ENCODE measurements at places on chromosomes 3 and 15.
A peak's percentile ranks its signal among the peaks of the same experiment; 100 is the strongest.

GRCh38 chr3:147934451-147935180 lies 525.5 kb downstream of the ZIC1 start:
- DNase-seq = no peak

DNA sequence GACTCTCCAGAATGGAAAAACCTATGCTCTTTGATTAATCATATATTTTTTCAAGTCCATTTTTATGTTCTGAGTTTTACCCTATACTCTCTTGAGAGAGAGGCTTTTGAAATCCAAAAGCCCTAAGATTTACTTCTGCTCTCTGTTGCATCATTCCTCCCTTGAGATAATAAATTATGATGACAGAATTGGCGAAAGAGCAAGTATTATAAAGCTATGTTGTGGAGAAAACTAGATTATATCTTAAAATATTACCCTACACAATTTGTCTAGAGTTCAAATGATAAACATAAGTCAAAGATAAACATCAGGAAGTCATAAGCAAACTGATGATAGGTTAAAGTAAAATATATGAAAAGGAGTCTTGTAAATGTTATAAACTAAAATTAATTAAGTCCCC lies 293.4 kb upstream of the MME start:
- DNase-seq = no peak

- no peak for DNase-seq
Measured at GRCh38 chr3:98945101-98945524, 43.6 kb upstream of the DCBLD2 start.

- DNase-seq = no peak
Measured at GRCh38 chr3:151152455-151153079, 50.4 kb downstream of the GPR171 start.

DNA sequence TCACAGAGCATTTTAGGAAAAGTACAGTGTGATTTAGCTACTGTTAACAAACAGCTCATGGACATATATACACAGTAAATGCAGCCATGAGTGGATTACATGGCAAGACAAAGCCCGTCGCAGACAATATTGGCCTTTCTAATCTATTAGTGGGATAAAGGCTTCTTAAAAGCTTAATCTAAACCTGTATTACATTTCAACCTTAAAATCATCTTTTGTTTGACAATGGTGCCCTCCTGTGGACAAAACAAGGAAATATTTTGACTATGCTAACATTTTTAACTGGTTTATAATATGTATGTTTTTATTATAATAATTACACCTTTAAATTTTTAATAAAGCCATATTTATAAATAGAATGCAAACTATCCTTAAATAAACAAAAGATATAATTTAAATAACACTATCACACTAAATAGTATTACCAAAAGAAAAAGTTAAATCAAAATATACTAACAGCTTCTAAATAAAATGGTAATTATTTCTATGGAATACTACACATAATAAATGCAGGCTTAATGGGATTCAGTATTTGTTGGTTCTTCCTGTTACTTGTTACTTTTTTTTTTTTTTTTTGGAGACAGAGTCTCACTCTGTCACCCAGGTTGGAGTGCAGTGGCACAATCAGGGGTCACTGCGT lies 38.6 kb downstream of the TAFA4 start:
- peak; percentile 22 for DNase-seq

GRCh38 chr3:122969585-122970469 lies 57.7 kb downstream of the SEMA5B start:
- no peak for DNase-seq

- DNase-seq = no peak
Measured at GRCh38 chr15:19956124-19956796, 585.3 kb downstream of the GOLGA6L6 start.

- DNase-seq = no peak
Measured at GRCh38 chr3:142269767-142270166, 44.4 kb upstream of the GK5 start.

- peak; percentile 90 for DNase-seq
Measured at GRCh38 chr3:150787741-150788370, 24.9 kb upstream of the SIAH2 start.

DNA sequence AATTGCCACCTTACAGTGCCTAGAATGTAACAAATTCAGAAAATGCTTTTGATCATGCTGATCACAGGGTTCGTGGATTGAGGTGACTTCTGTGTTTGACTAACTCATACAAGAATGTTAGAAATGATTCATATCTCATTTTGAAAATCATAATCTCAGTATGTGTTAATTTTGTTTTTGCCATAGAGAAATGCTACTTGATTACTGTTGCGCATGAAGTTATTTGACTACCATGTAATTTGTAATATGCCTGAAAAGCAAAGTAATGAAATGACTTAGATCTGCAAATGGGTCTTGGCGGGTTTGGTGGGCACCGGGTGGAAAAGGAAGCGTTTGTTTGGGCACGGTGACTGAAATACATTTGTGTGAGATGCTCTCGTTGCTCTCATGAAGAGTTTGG lies 173.6 kb upstream of the BHLHE40 start:
- no peak for DNase-seq

GRCh38 chr15:101043911-101044624 lies 124.9 kb downstream of the LRRK1 start:
- peak; percentile 9 for DNase-seq

GRCh38 chr15:48242535-48242934 lies 36.4 kb downstream of the SLC12A1 start:
- DNase-seq = no peak

- DNase-seq = no peak
Measured at GRCh38 chr3:129518581-129518980, 9.9 kb upstream of the RHO start.

DNA sequence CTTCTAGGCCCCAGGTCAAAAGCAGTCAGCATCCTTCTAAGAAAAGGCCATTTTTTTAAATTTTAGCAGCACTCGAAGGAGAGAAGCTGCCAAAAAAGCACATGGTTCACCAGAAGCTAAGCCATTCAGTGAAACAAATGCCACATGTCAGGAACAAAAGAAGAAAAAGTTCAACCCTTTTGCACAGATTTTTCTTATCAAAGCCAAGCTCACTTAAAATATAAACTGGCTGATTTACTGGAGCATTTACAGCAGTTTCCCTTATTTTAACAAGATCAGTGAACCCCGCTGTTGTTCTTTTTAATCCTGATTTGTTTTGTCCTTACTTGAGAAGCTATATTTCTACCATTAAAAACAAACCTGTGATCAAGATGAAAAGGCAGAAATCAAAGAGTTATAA lies 46.5 kb upstream of the SYNPR start:
- no peak for DNase-seq

- no peak for DNase-seq
Measured at GRCh38 chr3:17292556-17292955, 407.8 kb downstream of the PLCL2 start.

GRCh38 chr15:77584201-77584600 lies 48.5 kb downstream of the LINGO1 start:
- DNase-seq = no peak

- no peak for DNase-seq
Measured at GRCh38 chr3:180782195-180782984, 103.1 kb upstream of the CCDC39 start.

DNA sequence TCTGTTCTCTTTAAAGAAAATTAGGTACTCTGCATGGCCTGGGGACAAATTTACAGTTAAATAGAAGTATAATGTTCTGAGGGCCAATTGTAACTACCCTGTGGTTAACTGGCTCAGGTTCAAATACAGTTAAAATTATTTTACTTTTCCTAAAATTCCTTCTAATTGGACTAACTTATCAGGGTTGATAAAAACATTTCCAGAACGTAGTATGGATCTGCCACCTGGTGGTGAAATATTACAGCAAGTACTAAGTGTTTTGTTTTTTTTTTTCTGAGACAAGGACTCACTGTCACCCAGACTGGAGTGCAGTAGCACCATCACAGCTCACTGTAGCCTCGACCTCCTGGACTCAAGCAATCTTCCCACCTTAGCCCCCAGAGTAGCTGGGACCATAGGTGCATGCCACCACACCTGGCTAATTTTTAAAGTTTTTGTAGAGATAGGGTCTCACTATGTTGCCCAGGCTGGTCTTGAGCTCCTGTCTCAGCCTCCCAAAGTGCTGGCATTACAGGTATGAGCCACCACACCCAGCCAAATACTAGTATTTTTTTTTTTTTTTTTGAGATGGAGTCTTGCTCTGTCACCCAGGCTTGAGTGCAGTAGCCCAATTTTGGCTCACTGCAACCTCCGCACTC lies 29.2 kb downstream of the NEO1 start:
- DNase-seq = no peak

DNA sequence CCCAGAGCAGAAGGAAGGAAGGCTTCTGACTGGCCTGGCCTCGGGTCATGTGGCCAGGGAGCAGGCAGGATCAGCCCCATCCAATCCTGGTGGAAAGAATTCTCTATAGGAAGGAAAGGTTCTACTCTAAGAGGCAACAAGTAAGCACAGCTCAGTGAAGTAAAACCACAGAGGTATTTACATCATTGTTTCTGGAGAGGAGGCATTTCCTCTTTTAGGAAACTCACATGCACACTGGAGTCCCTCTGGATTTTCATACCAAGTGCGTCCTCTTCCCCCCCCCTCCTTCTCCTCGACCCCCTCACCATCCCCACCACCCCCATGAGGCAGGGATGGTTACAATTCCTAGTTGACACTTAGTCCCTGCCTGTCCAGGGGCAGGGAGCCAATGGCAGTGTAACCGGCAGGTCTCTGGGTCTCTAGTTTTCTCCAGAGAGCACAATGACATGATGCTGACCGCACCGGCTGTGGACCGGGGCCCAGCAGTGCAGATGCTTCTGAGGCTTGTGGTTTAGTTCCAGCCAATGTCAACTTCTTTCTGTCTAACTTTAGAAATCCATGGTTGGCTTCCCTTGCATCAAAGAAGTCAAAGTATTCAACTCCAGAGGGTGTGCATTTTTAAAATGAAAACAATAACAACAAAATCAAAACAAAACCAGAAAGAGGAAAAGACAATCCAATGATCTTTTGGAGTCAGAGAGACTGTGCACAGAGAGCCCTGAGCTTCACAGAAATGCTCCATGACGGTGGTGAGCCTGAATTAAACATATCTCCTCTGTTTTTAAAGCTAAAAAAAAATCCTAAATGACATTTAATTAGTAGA lies 230.3 kb upstream of the TLE3 start:
- DNase-seq = peak; percentile 9

DNA sequence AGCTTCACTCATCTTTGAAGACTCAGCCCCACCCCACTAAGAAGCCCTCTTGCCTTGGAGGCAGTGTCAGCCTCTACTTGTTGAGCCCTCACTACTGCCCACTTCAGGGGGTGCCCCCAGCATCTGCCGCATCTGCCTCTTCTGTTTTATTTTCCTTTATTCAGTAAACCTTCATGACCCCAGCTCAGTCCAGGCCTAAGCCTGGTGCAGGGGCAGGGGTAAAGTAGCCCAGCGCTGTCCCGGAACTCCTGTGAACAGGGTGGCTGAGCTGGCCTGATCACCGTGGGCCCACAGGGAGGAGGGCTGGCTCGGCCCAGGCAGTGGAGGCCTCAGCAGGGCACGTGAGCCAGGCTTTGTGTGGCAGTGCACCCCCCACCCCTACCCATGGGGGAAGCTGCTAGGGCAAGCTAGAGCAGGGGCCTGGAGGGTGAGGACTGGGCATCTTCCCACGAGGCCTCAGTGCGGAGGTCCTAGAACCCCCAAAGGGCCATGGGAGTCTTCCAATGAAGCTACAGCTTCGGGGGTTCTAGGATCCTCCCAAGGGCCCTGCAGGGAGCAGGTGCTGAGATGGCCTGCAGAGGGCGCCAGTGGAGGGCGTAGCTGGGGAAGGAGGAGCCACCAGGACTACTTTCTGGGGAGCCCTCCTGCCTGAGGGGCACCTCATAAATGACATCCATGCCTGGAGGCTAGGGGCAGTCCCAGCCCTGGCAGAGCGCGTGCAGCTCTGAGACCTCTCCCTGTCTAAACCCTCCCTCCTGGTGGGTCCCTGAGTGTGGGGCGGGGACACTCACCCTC lies 36.0 kb downstream of the TSPAN3 start:
- peak; percentile 56 for DNase-seq

DNA sequence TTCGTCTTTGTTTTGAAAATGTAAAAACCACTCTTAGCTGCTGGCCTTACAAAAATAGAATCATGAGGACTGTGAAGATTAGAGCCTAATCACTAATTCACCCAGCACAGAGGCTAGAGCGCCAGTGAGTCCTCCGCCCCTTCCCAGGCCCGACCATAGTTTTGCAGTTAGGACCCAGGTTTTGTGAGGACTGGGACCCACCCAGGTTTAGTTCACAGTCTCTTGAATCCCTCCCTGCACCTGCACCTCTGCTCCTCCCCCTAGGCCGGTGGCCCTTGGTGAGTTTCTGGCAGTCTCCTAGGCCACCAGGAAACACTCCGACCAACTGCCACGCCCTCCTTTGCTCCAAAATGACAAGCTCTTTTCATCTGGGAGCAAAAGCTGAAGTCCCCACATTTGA lies 136.0 kb upstream of the CCDC54 start:
- no peak for DNase-seq

DNA sequence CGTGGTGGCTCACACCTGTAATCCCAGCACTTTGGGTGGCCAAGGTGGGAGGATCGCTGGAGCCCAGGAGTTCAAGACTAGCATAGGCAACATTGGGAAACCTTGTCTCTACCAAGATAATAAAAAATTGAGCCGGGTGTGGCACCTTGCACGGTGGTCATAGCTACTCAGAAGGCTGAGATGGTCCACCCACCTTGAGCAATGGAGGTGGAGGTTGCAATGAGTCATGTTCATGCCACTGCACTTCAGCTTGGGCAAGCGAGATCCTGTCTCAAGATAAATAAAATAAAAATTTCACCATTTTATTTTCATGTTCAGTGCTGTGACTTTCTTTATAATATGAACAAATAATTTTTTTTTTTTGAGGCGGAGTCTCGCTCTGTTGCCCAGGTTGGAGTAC lies 12.5 kb downstream of the MAPK6 start:
- DNase-seq = no peak

GRCh38 chr15:62135532-62136134 lies 29.5 kb downstream of the C2CD4B start:
- no peak for DNase-seq

GRCh38 chr3:195873281-195873887 lies 35.0 kb downstream of the TNK2 start:
- peak; percentile 55 for DNase-seq

- DNase-seq = no peak
Measured at GRCh38 chr3:50562861-50563260, 4.7 kb downstream of the C3orf18 start.

- no peak for DNase-seq
Measured at GRCh38 chr15:24696201-24696600, 20.6 kb downstream of the NPAP1 start.

- no peak for DNase-seq
Measured at GRCh38 chr3:195542316-195542697, 818 bp downstream of the PPP1R2 start.

- DNase-seq = no peak
Measured at GRCh38 chr15:96331144-96331944, 844 bp downstream of the NR2F2 start.

GRCh38 chr15:94367726-94368535 lies 136.6 kb downstream of the MCTP2 start:
- no peak for DNase-seq

GRCh38 chr15:57150066-57150865 lies 226.0 kb upstream of the CGNL1 start:
- no peak for DNase-seq

DNA sequence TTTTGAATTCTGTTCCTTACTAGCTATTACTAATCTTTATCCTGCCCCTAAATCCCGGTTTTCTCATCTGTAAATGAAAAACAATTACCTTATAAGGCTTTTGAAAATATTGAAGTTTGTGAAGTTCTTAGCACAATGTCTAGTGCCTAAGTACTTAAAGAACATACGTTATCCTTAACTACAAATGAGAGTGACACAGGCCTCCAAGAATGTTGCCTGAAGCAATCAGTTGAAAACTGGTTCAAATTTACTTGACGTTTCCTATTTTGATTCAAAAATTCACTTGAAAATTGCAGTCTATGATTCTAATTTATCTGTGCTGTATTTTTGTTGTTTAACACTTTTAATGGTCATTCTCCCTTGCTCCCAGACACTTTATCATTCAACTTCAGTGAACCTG lies 3.2 kb downstream of the SENP7 start:
- no peak for DNase-seq
